ENCODE measurements at places on chromosomes 2 and 18. TPM values are rescaled to one million over a fixed set of nuclear protein-coding genes. Genes with fewer than 3 reads are reported as not detected.

The LHCGR gene
- polyA plus RNA-seq: 0.22 TPM

The CCDC121 gene
- 1.7 TPM for polyA plus RNA-seq

The LOXHD1 gene
- polyA plus RNA-seq: 0.09 TPM

The C2orf69 gene
- 7.2 TPM for polyA plus RNA-seq

The SERPINB11 gene
- polyA plus RNA-seq: not detected

The LIMS4 gene
- polyA plus RNA-seq: 5.8 TPM

The RNF152 gene
- polyA plus RNA-seq: 5.6 TPM

The CMPK2 gene
- 3.5 TPM for polyA plus RNA-seq

The SMYD1 gene
- not detected for polyA plus RNA-seq

The CYP26B1 gene
- 17.4 TPM for polyA plus RNA-seq

The ALKAL2 gene
- 11.0 TPM for polyA plus RNA-seq

The LAMA3 gene
- 6.2 TPM for polyA plus RNA-seq

The CHPF gene
- 113 TPM for polyA plus RNA-seq

The RAMP1 gene
- polyA plus RNA-seq: 7.3 TPM

The DCC gene
- 0.13 TPM for polyA plus RNA-seq

The AFF3 gene
- 0.21 TPM for polyA plus RNA-seq

The SAG gene
- polyA plus RNA-seq: not detected

The CYS1 gene
- polyA plus RNA-seq: 2.4 TPM

The DYSF gene
- 24.0 TPM for polyA plus RNA-seq

The RIT2 gene
- polyA plus RNA-seq: not detected
